Fibroblast of skin of right biceps (primary cell): ENCODE measurements at places on chromosomes 5 and 9.
A peak's percentile ranks its signal among the peaks of the same experiment; 100 is the strongest.

DNA sequence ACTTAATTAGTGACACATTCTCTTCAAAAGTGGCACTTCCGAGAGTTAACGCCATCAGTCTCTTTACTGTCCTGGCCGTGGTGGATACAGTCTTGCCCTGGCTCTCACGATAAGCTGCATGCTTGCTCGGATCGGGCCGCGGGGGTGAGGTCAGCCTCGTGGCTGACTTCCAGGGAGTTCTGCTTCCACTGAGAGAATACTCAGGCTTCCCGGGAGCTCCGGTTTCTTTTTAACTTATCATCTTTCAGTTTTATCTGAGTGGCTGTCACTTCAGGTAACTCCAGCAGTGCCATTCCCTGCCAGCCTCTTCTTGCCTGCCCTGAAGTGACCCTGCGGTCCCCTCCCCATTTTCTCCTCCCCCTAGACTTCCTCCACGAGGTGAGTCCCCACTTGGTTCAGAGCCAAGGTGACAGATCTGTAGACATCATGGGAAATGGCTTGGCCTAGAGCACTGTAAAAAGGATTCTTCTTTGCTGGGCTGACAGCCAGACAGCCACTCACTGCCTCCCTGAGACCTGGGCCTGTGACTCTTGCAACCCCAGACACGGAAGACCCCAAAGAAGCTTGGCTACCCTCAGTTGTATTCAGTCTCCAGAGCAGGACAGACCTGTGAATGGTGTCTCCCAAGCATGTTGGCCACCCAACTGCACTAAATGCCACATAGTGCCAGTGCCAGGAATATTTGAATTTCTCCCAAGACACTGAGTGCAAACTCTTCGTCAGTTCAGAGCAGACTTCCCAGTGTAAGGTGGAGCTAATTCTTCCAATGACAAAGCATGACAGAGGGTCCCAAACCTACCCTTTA lies 95.1 kb downstream of the DAPK1 start:
- DNase-seq = peak; percentile 44

- DNase-seq = no peak
Measured at GRCh38 chr9:26735160-26735559, 157.4 kb downstream of the CAAP1 start.

DNA sequence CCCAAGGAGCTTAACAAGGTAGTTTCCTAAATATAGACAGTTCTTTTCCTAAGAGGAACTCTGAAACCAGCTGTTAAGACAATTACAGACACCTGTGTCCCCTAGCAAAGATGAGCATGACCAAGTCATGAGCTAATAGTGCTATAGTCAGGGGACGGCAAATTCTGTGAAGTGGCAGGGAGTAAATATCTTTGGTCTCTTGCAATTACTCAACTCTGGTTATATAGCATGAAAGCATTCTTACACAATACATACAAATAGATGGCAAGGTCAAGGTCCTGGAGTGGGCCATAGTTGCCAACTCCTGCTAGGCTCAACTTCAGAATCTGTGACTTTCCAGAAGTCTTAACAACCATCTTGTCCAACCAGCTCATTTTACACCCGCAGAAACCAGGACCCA lies 103.7 kb downstream of the RFK start:
- no peak for DNase-seq

GRCh38 chr9:121974421-121974820 lies 118.7 kb downstream of the TTLL11 start:
- DNase-seq = no peak

- DNase-seq = no peak
Measured at GRCh38 chr9:3018071-3018470, 174.2 kb upstream of the PUM3 start.

DNA sequence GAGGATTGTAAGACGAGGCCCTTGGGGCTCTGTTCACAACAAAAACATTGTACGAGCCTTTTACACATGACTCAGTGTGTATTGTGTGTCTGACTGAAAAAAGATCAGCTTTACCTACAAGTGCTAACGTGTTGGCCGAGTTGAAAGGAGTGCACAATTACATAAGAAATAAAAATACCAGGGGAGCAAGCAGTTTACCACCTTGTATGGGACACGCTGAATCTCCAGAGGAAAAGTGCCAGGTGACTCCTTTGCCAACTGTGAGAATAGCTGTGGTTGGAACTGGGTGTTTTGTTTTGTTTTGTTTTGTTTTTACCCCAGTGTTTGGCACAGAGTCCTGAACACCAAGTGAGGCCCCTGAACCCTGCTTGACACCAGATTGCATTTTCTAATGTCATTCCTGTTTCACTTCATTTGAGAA lies 32.8 kb upstream of the ZSWIM6 start:
- no peak for DNase-seq

DNA sequence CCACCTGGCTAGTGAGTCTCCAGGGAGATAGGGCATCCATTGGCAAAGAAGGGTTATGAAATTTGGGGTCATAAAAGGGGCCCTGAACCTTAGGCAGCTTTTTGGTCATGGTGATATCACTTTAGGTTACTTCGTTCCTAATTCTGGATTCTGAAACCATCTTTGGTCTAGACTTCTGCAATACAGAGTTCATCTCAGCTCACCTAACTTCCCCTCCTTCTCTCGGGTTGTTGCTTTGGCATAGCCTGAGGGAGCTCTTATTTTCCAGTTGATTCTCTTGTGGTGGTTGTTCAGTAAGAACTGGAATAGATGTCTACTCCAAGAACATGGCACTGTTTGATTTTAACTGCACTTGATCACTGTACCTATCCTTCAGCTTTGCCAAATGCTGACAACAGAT lies 148.9 kb upstream of the RUSC2 start:
- no peak for DNase-seq

GRCh38 chr5:34022121-34022705 lies 14.4 kb upstream of the AMACR start:
- DNase-seq = peak; percentile 68

DNA sequence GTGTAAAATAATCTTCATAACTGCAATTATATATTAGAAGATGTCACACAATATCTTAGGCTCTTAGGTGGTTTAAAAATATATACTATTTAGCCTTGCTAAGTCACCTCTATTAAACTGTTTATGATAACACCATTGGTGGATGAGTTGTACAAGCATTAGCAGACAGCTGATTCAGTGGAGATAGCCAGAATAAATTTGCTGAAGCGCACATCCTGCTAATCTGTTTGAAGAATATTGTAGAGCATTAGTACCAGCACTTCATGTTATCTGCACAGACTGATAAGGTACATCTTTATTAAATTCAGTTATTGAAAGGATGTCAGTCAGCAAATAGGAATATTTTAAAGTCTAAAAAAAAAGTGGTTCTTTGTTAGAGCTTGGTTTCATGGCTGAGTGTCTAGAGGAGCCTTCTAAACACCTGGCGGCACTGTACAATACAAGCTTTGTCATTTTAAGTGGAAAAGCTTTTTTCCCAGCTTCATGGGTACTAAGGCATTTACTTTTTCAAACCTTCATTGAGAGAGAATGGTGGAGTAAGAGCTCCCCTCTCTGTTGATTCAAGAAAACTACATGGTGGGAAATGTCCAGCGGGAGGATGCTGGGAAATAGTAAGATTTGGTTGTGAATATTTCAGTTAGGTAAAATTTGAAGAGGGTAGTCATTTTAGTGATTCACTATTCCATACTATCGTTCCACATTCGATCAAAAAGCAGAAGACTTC lies 275.1 kb downstream of the SLF1 start:
- DNase-seq = peak; percentile 16

DNA sequence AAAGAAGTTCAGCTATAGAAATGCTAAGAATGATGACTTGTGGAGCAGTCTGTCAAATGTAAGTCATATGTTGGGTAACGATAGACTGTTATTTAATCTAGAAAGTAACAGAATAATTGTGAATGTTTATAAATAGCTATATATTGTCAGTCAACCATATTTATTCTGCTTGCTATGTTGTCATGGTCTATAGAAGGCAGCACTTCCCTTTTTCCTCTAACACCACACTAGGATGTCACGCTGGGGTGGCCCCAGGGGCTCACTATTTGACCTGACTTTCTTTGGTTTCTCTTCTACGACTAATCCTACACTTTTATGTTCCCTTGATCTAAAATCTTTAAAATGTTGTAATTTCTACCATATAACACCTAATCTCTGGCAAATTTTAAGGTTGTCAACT lies 20.5 kb downstream of the ERAP2 start:
- no peak for DNase-seq

- peak; percentile 68 for DNase-seq
Measured at GRCh38 chr5:179270581-179271427, 74.5 kb downstream of the ADAMTS2 start.

GRCh38 chr9:17613758-17614157 lies 34.9 kb downstream of the SH3GL2 start:
- peak; percentile 75 for DNase-seq

DNA sequence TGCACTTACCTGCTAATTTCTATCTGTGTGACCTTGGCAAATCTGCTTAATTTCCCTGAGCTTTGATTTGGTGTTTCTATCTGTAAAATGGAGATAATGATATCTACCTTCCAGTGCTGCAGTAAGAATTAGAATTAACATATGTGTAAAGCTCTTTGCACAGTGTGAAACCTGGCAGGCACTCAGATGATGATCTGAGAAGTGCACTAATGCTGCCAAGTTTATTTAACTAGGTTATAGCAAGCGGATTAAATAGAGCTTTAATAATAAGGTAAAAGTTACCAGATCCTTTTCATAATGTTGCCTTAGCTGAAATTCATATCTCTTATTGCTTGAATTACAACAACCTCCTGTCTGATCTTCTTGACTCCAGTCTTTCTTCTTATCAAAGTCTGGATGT lies 315.3 kb upstream of the CD180 start:
- no peak for DNase-seq

- no peak for DNase-seq
Measured at GRCh38 chr9:8628791-8629190, 829.2 kb upstream of the DMAC1 start.

DNA sequence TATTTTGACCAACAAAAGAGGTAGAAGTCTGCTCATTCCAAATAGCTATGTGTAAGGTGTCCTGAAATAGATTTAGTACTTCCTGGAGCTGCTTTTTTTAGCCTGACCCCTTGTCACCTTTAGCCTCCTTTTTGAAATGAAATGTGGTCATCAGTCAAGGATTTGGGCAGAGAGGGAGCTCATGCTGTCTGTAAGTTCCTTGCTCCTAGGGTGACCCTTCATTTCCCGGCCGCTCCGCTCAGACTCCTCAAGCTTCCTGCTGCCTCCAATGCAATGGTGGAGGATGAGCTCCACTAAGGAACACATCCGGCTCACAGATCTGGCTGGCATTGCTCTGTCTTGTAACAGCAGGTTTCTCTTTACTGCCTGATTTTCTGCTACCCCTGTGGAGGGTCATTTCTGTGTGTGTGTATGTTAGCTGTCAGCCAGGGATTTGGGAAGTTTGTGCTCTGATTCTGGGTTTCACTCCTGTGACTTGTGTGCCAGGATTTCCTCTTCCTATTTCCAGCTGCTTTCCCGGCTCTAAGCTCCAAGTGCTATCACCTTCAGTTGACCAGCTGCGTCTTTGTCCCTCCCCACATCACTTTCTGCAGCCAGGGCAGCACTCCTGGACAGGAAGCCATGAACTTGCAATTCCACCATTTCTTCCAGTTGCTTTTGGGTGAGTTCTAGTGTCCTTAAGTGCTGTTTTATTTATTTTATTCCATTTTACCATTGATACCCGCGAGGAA lies 265.9 kb downstream of the ICE1 start:
- no peak for DNase-seq

GRCh38 chr9:130905125-130905901 lies 8.7 kb upstream of the QRFP start:
- DNase-seq = no peak

DNA sequence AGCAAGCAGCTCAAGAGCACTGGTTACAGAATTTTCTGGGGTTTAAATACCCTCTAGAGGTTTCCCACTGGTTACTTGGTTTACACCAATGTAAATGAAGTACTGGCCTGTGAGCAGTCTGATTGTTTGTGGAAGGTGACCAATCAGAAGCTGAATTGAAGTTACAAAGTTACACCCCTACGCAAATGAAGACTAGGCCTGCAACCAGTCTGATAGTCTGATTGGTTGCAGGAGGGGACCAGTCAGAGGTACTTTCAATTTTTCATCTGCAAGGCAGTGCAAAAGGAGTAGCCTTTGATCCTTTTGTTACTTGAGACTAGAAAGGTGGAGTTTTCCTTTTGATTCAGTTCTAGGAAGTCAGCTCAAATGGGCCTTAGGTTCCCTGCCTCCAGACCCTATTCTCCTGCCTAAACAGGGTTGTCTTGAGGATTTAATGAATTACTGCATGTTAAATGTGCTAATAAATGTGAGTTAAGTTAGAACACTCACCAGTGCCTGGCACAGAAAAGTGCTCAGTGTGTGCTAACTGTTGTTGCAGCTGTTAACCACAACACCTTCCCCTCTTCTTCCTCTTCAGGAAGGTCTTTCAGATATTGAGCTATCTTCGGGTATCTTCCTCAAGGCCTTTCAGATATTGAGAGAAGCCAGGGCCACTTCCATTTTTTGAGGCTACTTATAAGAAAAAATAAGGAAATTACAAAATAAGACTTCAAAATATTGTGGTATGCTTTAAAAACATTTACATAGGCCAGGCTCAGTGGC lies 32.1 kb upstream of the CLINT1 start:
- no peak for DNase-seq

DNA sequence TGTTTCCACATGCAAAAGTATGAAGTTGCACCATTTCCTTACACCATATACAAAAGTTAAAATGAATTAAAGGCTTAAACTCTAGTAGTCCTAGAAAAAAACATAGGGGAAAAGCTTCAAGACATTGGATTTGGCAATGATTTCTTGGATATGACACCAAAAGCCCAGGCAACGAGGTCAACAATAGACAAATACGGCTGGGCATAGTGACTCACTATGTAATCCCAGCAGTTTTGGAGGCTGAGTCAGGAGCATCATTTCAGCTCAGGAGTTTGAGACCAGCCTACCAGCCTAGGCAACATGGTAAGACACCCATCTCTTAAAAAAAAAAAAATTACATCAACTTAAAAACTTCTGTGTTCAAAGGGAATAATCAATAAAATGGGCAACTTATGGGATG lies 30.9 kb upstream of the SREK1 start:
- peak; percentile 73 for DNase-seq

DNA sequence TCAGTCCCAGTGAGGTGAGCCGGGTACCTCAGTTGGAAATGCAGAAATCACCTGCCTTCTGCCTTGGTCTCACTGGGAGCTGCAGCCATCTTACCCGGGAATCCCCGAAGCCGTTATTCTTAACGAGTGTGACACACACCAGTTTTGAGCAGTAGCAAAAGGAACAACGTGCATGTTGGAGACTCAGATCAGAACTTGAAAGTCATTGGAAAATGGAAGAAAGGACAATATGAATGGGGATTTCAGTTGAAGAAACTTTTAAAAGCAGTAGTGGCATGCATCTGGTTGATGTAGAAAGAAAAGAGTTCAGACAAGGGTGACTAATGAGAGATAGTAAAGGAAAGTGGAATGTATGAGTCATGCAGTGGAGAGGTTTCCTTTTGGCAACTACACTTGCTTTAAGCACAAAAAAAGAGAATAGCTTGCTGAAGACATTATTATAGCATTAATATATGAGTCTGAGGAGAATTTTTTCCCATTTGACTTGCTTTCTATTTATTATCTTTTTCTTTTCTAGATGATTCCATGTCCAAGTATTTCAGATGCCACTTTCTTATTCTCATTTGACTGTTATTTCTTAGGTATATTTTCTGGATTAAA lies 44.4 kb upstream of the ANKDD1B start:
- DNase-seq = peak; percentile 91
